Spinal cord (tissue), 10 donors: ENCODE measurements at places on chromosomes 5 and 9.

- H3K27ac ChIP-seq = peak overlapping the region; percentile 4
- H3K4me3 ChIP-seq = no peak overlapping the region
These were observed 27.2 kb downstream of the PIK3R1 start for GRCh38 chr5:68242743-68243142.

DNA sequence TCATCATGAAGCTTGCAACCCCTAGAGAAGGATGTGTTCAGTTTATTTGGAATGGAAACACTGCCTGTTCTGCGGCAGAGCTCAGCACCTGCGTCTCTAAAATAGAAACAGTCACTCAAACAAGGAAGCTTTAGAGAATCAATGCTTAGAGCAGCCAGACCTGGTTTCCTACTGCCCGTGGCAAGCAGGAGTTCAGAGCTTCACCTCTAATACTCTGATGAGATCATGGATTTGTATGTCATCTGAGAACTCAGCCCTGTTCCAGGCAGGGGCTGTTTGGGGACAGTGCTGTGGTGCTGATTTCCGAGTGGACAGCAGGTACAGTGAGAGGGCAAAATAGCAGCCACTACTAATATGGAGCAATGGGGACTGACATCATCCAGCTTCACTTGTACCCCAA, 236.0 kb upstream of the IRX1 start:
- no peaks in the 10 kb centered on the region for H3K36me3 ChIP-seq
- H3K27ac ChIP-seq = no peak overlapping the region
- no peaks in the 10 kb centered on the region for H3K27me3 ChIP-seq
- no peak for DNase-seq
- H3K4me3 ChIP-seq = no peak overlapping the region

DNA sequence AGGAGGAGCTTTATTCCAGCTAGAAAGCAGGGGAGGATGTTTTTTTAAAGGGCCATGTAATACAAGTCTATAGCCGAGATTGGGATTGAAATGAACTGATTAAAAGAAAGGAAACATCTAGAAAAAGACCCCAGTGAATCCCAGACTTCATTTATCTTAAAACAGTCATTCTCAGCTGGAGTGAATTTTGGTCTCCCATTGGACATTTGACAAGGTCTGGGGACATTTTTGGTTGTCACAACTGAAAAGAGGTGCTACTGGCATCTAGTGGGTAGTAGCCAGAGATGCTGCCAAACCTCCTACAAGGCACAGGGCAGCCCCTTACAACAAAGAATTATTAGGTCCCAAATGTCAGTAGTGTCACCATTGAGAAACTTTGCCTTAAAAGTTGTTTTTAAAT, 16.3 kb upstream of the SPINK4 start:
- no peak overlapping the region for H3K4me3 ChIP-seq
- DNase-seq = no peak
- no peak overlapping the region for H3K27ac ChIP-seq
- no peaks in the 10 kb centered on the region for H3K4me1 ChIP-seq

- no peaks in the 10 kb centered on the region for H3K36me3 ChIP-seq
- H3K4me1 ChIP-seq = peaks cover 5% of the 10 kb centered on the region
- no peak overlapping the region for H3K4me3 ChIP-seq
- DNase-seq = no peak
These were observed 318.3 kb upstream of the WWC1 start for GRCh38 chr5:167973126-167973525.

DNA sequence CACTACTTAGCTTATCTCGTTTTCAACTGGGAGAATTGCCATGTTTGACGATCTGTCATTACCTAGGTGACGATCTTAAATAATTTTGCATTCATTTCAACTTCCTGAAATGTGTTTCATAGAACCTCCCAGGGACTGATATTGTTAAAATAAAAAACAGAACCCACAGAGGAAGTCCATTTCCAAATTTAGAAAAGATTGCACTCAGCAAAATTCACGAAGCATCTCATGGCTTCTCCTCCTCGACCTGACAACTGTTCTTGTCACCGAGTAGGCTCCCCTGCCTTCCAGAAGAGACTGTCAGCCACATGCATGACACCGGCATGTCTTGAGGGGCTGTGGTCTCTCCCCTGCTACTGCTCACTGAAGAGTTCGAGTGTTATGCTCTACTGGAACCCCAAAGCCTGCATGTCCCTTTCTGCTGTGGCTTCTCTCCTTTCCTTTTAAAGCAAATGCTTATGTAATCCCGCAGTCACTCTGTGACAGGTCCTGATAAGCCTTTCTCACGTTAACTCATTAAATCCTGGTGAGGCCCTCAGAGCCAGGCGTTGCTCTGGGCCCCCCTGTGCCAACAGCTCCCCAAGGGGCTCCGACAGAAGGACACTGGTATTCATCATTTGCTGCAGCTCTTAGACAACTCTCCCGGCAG, 26.8 kb upstream of the ANKRD33B start:
- H3K36me3 ChIP-seq = no peaks in the 10 kb centered on the region
- no peak overlapping the region for H3K27ac ChIP-seq
- no peak for DNase-seq
- H3K4me3 ChIP-seq = no peak overlapping the region

DNA sequence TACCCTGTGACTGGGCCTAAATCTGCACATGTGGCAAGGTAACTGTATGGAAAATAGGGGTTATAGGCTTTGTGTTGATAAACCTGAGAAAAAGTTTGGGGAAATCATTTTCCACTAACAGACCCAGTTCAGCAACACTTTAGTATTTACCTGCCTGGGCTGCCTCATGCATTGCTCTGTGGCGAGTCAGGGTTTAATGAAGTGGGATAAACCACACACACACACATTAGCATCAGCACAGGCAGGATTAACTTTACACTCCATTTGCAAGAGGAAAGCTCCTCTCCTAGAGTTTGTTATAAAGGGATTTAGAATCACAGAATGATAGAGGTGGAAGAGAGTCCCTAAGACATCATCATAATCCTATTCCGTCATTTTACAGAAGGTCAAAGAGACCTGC, 20.0 kb upstream of the ZCCHC7 start:
- H3K4me1 ChIP-seq = no peaks in the 10 kb centered on the region
- no peak overlapping the region for H3K4me3 ChIP-seq
- H3K36me3 ChIP-seq = no peaks in the 10 kb centered on the region
- no peak overlapping the region for H3K27ac ChIP-seq
- no peak for DNase-seq
- H3K27me3 ChIP-seq = no peaks in the 10 kb centered on the region

DNA sequence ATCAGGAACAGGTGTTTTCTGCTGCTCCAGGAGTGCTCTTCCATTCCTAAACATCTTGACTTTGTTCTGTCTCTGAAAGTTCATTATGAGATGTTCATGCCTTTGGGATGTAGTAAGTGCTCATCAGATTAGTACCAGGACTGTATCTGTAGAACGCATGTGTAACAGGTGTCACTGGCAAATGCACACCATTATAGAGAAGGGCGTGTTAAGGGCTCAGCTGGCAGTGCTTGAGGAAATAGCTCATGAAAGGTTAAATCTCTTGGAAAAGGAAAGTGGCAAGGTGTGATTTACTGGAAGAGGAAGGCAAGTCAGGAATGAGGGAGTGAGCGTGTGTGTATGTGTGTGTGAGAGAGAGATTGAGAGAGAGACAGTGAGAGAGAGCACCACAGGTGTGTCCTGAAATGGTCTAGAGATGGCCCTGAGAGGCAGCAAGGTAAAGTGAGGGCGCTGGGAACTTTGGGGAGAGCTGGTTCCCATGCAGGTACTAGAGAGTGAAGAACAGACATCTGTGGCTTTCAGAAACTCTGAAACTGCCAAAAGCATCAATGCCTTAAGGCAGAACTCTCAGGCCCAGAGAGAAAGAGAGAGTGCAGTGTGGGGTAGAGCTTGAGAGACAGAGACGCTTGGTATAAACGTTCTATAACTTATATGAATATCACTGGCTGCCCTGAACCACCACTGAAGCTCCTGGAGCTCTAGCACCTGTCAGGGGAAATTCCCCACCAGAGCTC, 13.7 kb upstream of the CXCL14 start:
- no peaks in the 10 kb centered on the region for H3K4me1 ChIP-seq
- H3K27me3 ChIP-seq = peaks cover 4% of the 10 kb centered on the region
- H3K4me3 ChIP-seq = no peak overlapping the region

GRCh38 chr5:130529511-130530485, 625.5 kb downstream of the CHSY3 start:
- H3K36me3 ChIP-seq = no peaks in the 10 kb centered on the region
- no peaks in the 10 kb centered on the region for H3K27me3 ChIP-seq
- H3K4me1 ChIP-seq = no peaks in the 10 kb centered on the region
- H3K4me3 ChIP-seq = no peak overlapping the region
- DNase-seq = no peak
- H3K27ac ChIP-seq = no peak overlapping the region

DNA sequence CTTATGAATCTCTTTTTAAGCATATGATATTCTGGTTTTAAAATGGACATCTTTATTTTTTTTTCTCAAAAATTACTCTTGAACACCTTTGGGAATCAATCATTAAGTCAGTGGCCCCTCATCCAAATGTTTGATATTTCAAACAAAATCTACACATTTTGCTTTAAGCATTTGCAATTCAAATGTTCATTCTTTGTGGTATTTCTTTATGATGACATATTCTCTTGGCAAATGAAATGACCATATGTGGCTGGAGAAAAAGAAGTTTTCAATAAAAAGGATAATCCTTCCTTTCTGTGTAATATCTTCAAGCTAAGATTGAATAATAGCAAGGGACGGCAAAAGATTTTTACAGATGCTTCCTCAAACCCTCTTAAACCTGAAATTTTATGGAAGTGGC, 420.8 kb downstream of the MTRR start:
- no peaks in the 10 kb centered on the region for H3K4me1 ChIP-seq
- H3K36me3 ChIP-seq = no peaks in the 10 kb centered on the region
- no peaks in the 10 kb centered on the region for H3K27me3 ChIP-seq
- DNase-seq = peak; percentile 37

DNA sequence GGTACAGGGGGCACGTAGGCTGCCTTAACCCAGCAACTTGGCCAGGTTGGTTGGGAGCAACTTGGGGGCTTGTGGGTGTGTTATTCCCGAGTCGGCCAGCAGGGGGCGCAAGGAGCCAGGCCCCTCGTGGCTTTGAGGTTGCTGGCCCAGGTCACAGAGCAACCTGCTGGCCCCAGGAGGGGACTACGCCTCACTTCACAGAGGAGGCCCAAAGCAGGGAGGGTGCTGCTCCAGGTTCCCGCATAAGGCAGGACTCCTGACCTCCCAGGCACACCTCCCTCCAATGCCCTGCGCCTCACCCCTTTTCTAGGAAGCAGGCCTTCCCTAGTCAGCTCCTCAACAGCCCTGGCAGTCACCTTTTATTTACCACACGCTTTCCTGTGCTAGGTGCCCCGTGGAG, 18.1 kb downstream of the KYAT1 start:
- peaks cover 3% of the 10 kb centered on the region for H3K4me1 ChIP-seq
- H3K27ac ChIP-seq = no peak overlapping the region
- no peak overlapping the region for H3K4me3 ChIP-seq
- no peaks in the 10 kb centered on the region for H3K27me3 ChIP-seq
- no peaks in the 10 kb centered on the region for H3K36me3 ChIP-seq

GRCh38 chr5:142685418-142686209, at the start of gene FGF1:
Gene FGF1 (minus strand): TSS chr5:142686090. CDS start chr5:142614127, 71,963 bp downstream.
- no peak for DNase-seq
- no peaks in the 10 kb centered on the region for H3K36me3 ChIP-seq
- H3K4me3 ChIP-seq = peak within 1 kb of the TSS; percentile 1
- H3K27ac ChIP-seq = peak within 1 kb of the TSS; percentile 84
- H3K4me1 ChIP-seq = peaks cover 24% of the 10 kb centered on the region

DNA sequence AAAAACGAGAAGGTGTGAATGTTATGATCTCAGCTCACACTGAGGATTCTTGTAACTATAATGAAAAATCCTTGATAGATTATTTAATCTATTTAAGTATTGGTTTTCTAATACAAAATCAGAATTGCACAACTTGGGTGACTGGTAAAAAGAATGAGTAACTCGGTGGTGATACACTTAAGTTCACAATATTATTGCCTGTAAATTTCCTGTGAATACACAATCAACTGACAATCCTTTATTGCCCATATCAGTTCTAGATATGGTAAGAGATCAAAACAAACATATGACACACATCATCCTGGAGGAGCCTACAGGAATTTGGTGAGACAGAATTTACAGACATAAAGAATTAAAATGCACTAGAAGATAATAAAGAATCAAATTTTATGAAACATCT, 14.1 kb upstream of the LURAP1L start:
- H3K4me1 ChIP-seq = no peaks in the 10 kb centered on the region
- H3K27me3 ChIP-seq = no peaks in the 10 kb centered on the region
- H3K27ac ChIP-seq = no peak overlapping the region
- DNase-seq = no peak

GRCh38 chr5:61604076-61605025, 272.3 kb downstream of the ZSWIM6 start:
- H3K36me3 ChIP-seq = no peaks in the 10 kb centered on the region
- no peaks in the 10 kb centered on the region for H3K27me3 ChIP-seq
- DNase-seq = no peak
- H3K4me3 ChIP-seq = no peak overlapping the region
- H3K4me1 ChIP-seq = peaks cover 26% of the 10 kb centered on the region
- no peak overlapping the region for H3K27ac ChIP-seq

DNA sequence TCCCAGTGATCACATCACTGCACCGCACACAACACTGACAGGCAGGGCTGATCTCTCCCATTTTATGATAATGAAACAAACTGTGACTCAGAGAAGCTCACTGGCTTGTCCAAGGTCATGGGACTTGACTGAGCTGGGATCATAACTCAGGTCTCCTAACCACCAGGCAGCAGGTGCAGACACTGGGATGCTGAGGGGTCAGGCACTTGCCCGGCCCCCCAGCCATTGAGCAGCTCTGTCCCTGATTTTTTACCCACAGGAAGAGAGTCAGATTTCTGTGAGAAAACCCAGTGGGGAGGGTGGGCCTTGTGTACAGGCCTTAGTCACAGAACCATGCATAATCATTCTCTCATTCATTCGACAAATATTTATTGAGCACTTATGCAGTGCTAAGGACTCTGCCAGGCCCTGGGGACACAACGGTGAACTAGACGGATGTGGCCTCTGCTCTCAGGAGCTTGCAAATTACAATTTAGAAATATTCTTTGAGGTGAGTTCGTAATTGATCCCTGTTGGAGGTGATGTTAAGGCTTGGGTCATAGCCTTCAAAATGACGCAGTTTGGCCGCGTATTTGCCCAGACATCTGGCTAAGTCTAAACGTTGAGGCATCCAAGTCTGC, 54.5 kb upstream of the TGFBR1 start:
- DNase-seq = no peak
- H3K4me1 ChIP-seq = peaks cover 4% of the 10 kb centered on the region
- H3K36me3 ChIP-seq = no peaks in the 10 kb centered on the region
- H3K4me3 ChIP-seq = no peak overlapping the region

GRCh38 chr5:18772475-18772874, 1138.2 kb downstream of the TAF11L14 start:
- no peaks in the 10 kb centered on the region for H3K27me3 ChIP-seq
- no peak overlapping the region for H3K4me3 ChIP-seq
- H3K27ac ChIP-seq = no peak overlapping the region
- no peak for DNase-seq
